ENCODE measurements at places on chromosomes 2 and 18. TPM values are rescaled to one million over a fixed set of nuclear protein-coding genes. Genes with fewer than 3 reads are reported as not detected.

Gene KYNU
- total RNA-seq = not detected

Gene DSG4
- not detected for total RNA-seq

DNA sequence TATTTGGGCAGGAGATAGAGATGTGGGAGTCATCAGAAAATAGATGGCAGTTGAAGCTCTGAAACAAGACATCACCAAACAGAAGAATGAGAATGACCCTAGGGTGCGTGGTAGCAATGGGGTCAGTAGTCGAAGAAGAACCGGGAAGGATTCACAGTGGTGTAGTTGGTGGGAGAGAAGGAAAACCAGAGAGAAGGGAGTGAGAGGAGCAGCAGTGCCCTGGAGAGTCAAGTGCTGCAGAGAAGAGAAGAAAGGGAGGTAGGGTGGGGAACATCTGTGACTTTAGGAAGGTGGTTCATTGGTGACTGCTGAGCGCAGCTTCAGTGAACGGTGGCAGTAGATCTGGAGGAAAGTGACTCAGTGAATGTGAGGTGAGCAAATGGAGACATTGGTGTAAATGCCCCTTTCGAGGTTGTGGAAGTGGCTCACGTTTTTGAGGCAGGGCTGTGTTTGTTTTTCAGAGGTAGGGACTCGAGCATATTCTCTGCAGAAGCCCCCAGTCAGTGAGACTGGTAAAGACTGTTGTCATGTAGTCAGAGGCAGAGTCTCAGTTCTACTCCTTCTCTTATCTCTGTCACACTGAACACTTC is 36.4 kb downstream of the CDC42EP3 start:
- no peaks in the 10 kb centered on the region for H3K36me3 ChIP-seq
- no peak overlapping the region for H3K27ac ChIP-seq
- H3K4me1 ChIP-seq = peaks cover 7% of the 10 kb centered on the region
- no peak overlapping the region for H3K4me3 ChIP-seq
- peaks cover 27% of the 10 kb centered on the region for H3K27me3 ChIP-seq
- no peak for DNase-seq

GRCh38 chr2:150909090-150909489 is 352.6 kb downstream of the RBM43 start:
- H3K36me3 ChIP-seq = no peaks in the 10 kb centered on the region
- no peak overlapping the region for H3K27ac ChIP-seq
- no peaks in the 10 kb centered on the region for H3K4me1 ChIP-seq
- no peak overlapping the region for H3K4me3 ChIP-seq
- peaks cover 10% of the 10 kb centered on the region for H3K27me3 ChIP-seq

GRCh38 chr2:232234922-232235615 is 143.5 kb upstream of the ALPP start:
- no peak overlapping the region for H3K4me3 ChIP-seq
- peaks cover 3% of the 10 kb centered on the region for H3K36me3 ChIP-seq
- no peak for DNase-seq
- H3K4me1 ChIP-seq = peaks cover 5% of the 10 kb centered on the region
- no peaks in the 10 kb centered on the region for H3K27me3 ChIP-seq

Measured in progenitor cell of endocrine pancreas (in vitro differentiated cells).